ENCODE measurements at places on chromosomes 1 and 21.

DNA sequence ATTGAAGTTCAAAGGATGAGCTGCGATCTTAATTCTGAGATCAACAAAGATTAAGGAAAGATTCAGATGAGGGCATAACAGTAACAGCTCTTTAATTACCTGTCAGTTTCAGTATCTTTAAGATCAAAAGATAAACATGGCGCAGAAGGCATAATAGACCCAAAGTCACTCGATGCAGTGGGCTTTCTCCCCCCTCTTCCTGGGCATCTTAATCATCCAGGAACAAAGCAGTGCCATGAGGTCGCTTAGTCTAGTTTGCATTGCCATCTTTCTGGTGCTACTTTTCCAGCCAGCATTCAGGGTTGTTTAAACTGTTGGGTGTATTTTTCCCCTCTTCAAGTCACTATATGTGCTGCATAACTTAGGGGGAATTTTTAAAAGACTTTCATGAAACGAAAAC, 72.3 kb downstream of the HUNK start:
- no peak for DNase-seq

GRCh38 chr21:42542596-42542995, 28.9 kb downstream of the SLC37A1 start:
- no peak for DNase-seq

DNA sequence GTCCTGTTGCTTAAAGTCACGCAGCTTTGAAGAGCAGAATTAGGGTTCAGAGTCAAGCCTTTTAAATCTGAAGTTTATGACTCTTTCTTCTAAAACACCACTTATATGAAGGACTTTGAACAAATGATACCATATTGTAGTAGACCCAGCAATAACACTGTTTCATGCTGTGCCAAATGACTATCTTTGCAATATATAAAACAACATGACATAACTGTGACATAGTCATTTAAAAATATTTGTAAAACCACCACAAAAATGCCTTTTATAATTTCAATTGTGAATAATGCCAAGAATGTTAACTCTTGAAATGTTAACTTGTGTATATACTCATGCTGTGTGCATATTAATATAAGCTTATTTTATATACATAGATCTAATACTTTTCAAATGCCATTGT, 452.1 kb upstream of the NEGR1 start:
- DNase-seq: no peak

- DNase-seq: no peak
These were observed 3.8 kb upstream of the LAMTOR5 start for GRCh38 chr1:110411173-110411735.

DNA sequence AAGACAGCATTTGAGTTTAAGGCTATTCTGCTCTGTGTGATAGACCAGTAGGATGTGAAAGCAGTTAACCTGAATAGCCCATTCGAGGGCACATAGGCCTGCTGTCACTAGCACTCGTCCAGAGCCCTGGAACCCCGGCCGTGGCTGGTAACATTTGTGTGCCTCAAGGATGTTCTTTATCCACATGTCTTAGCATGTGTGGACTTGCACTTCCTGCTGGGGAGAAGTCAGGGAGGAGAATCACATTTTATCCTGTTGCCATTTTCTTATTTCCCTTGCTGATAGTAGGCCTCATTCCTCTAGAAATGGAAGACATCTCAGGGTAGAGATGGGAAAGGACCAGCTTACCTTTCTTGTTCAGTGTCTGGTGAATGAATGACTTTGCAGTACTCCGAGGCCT, 54.7 kb downstream of the VPS13D start:
- no peak for DNase-seq

- DNase-seq: no peak
These were observed 214.7 kb downstream of the CHRM3 start for GRCh38 chr1:239601108-239601507.

DNA sequence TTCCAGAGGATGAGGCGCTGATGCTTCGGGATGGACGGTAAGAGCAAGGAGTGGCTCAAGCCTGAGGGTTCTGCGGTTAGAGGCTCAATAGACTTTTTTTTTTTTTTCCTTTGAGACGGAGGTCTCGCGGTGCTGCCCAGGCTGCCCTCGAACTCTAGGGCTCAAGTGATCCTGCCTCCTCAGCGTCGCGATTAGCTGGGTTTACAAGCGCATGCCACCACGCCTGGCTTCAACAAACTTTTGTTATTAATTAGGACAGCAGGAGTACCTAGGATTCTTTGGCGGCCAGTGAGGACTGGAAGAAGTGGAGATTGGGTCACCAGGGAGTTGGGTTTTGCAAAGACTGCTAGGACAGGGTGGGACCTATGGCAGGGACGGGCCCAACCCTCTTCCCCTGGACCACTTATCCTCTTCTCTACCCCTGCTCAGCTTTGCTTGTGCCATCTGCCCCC, 587 bp downstream of the SCNM1 start:
- peak; percentile 64 for DNase-seq

DNA sequence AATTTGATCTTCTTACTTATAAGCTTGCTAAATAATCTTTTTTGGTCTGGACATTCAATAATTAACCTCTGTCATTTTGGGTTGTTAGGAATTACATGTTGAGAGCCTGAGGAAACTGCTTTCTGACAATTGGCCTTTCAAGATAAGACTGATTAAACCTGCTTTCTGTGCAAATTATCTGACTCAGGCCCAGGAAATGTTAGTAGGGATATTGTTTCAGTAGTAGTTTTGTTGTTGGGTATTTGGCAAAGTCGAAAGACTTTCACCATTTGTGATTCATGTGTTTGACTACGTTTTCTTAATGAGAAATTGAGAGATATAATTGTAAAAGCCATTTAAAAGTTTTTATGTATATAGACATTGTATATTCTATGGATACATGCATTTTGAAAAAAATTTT, 81.1 kb upstream of the GPR88 start:
- peak; percentile 16 for DNase-seq

GRCh38 chr1:97632075-97632474, 288.8 kb downstream of the DPYD start:
- no peak for DNase-seq

DNA sequence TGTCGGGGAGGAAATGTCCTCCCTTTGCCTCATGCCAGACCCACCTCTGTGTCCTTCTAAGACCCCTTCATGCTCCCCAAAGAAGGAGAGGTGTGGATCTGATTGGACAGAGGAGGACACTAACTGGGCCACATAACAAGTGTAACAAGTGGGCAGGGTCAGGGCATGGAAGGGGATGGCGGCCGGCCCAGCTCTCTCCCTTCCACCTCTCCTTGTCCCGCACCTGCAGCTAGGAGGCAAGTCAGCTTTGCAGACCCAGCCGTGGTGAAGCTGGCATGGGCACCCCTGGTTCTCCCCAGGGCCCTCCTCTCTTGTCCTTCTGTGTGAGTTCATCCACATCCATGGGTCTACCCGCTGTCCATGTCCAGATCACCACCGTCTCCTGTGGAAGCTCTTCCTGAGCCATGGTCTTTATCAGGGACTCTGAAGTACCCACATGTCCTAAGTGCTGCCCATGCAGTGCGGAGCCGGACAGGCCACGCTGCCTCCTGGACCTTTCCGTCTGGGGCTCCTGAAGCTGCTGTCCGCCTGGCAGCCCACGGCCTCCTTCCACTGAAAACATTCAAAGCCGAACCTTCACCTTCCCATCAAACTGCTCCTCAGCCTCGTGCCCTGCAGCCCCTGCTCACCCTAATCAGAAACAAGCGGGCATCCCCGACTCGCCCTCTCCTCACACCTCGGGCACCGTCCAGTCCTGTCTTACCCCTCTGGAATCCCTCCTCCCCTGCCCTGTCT, 460.5 kb downstream of the PTPRU start:
- no peak for DNase-seq

- peak; percentile 86 for DNase-seq
These were observed 20.5 kb downstream of the ELAPOR1 start for GRCh38 chr1:109134423-109134822.

DNA sequence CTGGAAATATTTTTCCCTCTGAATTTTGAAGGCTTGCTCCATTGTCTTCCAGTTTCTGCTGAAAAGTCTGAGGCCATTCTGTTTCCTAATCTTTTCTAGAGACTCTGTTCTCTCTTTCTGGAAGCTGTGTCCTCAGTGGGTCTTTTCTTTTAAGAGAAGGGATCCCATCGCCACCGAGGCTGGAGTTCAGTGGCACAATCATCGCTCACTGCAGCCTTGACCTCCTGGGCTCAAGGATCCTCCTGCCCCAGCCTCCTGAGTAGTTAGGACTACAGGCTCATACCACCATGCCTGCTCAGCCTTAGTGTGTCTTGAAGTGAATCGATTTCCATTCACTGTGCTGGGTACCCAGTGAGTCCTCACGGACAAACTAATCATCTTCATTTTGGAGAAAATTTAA, 9.6 kb upstream of the LRP8 start:
- no peak for DNase-seq

DNA sequence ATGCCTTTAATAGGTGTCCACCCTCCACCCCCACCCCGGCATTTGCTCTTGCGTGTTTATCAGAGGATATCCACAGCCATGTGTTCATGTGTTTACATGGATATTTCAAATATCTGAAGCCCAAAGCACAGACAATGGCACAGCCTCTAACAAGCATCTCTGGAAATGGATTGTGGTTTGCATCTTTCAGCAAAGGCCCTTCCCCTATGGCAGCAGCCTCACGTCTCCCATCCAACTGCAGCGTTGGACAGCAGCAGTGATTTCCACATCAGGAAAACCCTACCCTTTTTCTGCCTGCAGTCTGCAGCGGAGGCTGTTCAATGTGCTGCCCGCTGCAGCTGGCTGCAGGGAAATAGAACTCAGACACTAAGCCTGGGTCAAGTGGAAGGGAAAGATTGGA, 1.6 kb downstream of the RASSF5 start:
- no peak for DNase-seq

DNA sequence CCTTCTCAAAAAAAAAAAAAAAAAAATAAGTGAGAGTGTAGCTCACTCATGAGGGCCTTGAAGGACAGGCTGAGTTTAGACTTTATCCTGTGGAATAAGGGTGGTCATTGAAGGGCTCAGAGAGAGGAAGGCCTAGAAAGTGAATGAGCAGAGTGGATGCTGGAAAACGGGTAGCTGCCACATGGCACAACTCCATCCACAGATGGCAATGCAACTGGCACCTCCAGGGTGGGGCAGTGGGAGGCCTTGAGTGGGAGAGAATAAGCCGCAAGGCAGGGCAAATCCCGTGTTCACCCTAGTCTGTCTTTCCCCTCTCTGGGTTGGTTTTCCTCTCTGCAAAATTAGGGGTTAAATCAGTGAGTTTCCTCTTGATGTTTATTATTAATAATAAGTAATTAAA, 3.1 kb downstream of the TNNI1 start:
- DNase-seq: no peak
